ENCODE measurements at places on chromosomes 12 and 14.

GRCh38 chr12:131369094-131369845 lies 341.6 kb upstream of the SFSWAP start:
- no peak for DNase-seq

GRCh38 chr12:108967869-108968540 lies 52.9 kb downstream of the SVOP start:
- DNase-seq, result no peak

GRCh38 chr14:25042362-25043299 lies 7.3 kb downstream of the STXBP6 start:
- DNase-seq, result no peak

DNA sequence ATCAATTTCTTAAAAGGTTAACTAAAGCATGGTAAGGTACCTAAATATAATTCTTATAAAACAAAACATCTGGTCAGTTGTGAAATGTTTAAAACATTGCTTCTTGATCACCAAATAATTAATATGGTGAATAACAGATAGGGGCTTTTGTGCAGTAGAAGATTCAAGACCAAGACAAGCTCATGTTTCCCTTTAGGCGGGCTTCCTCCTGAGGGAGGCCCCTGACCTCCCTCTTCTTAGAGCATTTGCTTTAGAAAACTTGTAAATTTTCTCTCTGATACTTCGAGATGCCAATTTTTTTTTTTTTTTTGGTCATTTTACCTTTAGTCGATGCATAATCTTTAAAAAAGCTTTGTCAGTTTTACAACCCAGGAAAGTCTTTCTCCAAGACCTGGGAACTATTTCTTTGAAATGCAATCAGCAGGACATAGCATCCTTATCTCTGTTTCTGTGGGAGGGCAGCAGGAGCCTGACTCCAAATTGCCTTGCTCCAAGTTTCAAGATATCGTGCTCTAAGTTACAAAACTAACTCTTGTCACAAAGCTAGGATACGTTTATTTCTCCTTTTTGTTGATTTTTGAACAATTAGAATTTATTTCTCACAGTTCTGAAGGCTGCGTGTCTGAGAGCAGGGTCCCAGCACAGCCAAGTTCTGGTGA lies 66.6 kb upstream of the BICD1 start:
- no peak for DNase-seq

- peak; percentile 46 for DNase-seq
Measured at GRCh38 chr12:48165089-48165981, 8.0 kb upstream of the ASB8 start.

DNA sequence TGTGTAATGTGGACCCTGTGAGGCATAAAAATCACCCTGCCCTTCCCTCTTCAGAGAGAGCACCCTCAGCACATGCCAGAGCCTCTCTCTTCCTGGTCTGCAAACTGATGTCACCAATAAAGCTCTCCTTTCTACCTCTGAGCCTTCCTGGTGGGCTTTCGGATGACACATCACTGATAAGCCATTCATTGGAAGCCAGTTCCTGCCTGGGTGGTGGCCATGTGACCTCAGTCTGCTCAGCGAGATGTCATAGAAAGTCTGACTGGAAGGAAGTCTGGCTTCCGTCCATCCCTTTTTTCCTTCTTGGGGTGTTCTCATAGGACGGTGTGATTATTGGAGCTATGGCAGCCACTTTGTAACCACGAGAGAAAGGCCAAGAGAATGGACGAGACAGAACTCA lies 95.7 kb downstream of the PIWIL1 start:
- no peak for DNase-seq

DNA sequence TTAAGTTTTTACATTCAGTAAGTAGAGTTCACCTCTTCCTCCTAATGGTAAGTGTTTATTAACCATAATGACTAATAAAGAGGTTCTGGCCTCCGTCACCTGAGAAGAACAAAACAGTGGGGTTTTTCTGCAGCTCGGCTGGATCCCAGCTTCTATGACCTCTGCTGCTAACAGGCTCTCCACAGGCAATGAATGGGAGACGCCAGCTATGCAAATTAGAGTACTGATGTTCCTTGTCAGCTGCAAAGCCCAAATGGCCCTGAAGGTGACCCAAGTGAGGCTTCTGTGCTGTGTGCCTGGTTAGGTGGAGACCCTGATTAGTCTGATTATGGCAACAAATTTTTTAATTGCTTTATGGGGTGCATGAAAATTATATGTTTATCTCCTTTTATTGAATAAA lies 218.1 kb downstream of the APAF1 start:
- no peak for DNase-seq

DNA sequence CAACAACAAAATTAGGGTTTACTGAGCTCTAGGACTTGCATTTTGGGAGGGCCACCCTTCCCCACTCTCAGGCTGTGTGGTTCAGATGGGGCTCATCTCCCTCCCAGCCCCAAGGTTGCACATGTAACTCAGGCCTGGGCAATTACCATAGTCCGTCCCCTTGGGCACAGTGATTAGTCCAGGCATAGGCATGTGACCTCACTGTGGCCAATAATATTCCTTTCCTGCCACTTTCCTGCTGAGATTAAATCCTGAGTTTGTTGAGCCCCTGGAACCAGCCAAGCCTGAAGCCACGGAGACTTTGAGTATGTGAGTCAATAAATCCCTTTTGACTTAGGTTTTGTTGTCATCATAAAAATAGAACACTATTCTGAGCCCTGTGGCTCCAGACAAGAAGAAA lies 113.0 kb downstream of the AACS start:
- DNase-seq, result no peak

GRCh38 chr14:104212206-104213095 lies 74.1 kb downstream of the KIF26A start:
- no peak for DNase-seq

DNA sequence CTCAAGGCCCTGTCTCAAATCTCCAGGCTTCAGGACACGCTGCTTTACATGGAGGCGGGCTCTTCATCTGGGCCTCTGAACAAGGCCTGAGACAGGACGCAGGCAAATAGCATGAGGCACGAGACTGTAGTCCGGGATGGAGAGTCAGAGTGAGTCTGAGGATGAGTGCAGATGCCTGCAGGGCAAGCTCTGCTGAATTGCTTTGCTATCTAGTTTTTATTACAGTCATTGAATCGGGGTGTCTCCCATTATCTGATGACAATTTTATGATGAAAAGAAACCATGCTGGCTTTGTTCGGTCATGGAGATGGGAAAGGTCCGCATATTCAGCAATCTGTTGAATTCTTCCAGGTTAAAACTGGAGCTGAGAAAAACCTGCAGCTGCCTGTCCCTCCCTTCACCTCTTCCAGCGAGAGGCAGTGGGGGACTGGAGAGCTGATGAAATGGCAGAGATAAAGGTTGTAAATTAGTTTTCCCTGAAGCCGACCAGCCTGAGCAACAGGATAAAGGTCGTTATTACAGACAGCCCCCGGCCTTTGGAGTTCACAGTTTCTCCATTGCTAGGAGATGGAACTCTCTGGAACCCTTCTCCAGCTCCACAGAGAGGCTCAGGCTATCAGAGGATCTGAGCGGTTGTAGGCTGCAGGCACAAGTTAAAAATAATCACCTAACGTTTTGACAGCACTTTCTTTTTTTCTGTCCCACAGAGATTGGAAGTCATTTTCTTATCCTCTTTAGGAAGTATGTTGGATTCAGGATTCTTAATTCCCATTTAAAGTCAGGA lies 1.3 kb upstream of the ADGRD1 start:
- DNase-seq, result no peak

DNA sequence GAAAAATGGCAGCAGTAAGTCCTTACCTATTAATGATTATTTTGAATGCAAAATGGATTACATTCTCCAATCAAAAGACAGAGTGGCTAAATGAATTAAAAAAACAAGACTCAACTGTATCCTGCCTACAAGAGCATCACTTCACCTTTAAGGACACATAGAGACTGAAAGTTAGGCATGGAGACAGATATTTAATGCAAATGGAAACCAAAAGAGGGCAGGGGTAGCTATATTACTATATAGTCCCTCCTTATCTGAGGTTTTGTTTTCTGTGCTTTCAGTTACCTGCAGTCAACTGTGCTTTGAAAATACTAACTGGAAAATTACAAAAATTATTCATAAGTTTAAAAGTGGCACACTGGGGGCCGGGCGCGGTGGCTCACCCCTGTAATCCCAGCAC lies 17.2 kb downstream of the NECAP1 start:
- DNase-seq, result no peak

DNA sequence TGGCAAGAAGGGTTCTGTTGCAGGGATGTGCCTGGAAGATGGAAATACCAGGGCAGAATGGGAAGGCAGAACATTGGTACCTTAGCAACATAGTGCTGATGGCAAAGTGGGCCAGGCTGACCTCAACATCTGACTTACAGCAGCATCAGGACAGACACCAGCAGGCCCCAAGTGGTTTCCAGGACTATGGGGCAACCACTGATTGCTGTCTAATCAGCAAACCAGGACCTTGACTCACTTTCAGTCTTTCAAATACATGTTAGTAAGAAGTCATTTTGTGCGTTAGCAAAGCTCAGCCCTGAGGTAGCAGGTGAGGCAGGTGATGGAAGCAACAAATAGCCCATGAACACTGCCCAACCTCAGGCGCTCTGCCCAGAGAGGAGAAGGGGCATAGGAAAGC lies 4.7 kb upstream of the SPTSSA start:
- no peak for DNase-seq

DNA sequence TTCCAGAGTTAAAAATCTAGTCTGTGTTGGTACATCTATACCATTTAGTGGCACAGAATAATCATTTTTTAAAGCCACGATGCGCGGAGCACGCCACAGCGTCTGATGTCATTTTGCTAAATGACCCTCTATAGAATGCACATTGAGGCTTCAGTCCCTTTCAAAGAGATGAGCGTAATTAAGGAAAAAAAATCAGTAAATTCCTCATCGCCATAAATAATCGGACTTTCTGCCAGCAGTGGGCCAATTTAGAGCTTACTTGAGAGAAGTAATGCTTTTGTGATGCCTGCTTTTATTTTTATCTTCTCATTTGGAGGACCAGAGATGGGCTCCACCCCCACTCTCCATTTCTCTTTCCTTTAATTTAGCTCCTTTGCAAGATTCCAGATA lies 4.0 kb downstream of the ASCL1 start:
- DNase-seq, result no peak

DNA sequence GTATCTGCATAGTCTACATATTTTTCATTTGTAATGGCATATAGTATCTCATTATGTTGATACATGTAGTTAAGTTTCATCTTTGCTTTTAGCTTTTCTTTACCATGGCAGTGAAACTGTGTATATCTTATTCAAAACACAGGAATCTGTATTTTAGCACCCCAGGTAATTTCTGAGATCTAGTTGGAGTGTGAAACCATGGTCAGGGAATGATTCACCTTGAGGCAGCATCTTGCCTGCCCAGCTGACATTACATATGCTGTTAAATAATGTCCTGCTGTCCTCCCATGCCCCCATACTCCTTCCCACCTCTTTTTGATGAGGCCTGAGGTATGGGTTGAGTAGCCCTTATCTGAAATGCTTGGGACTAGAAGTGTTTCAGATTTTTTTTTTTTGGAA lies 125.4 kb upstream of the ATF1 start:
- no peak for DNase-seq

GRCh38 chr12:104565606-104566243 lies 109.0 kb downstream of the CHST11 start:
- DNase-seq, result no peak

- DNase-seq, result no peak
Measured at GRCh38 chr14:97046967-97047366, 249.8 kb downstream of the VRK1 start.

All from stimulated activated CD4-positive, alpha-beta T cell treated with anti-CD3 and anti-CD28 coated beads, TNF-alpha, amount 100 ng/mL, for 24 hours (primary cell).